ENCODE measurements at places on chromosomes 2 and 18.

DNA sequence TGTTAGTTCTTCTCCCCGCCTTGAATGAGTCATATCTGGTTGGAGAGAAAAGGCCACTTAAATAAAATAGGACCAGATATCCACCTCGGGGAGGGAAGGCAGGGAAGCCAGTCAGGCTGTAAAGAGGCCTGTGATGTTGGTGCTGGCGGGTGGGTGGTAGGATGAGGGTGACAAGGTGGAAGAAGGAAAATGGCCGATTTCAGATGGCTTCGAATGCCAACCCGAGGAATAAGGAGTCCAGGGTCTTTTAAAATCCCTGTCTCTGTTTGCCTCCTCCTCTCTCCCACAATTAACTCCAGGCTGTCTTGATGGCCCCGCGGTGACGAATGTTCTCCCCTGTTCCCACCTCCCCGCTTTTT lies 41.5 kb downstream of the CELF4 start:
- no peak for DNase-seq

DNA sequence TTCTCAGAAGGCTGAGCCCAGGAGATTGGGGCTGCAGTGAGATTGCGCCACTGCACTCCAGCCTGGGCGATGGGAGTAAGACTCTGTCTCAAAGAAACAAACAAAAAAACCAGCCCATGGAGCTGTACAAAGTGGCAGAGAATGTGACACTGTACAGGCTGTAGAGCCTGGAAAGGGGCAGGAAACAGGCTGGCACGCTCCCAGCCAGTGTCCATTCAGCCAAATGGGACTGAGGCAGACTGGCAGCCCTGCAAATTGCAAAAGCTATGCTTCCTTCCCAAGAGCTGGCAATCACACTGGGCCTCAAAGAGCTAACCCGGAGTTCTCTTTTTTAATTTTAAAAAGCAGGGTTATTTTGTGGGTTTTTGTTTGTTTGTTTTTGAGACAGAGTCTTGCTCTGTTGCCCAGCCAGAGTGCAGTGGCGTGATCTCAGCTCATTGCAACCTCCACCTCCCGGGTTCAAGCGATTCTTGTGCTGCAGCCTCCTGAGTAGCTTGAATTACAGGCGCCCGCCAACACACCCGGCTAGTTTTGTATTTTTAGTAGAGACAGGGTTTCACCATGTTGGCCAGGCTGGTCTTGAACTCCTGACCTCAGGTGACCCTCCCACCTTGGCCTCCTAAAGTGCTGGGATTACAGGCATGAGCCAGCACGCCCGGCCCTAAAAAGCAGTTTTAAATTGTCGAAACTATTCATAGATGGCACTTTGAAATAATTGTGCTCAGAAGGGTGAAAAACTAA lies 42.8 kb downstream of the SCRN3 start:
- no peak for DNase-seq

- no peak for DNase-seq
Observed at GRCh38 chr2:223594831-223595230, 7.3 kb downstream of the SCG2 start.

- DNase-seq, result no peak
Observed at GRCh38 chr2:138269765-138270164, 231.8 kb upstream of the SPOPL start.

- DNase-seq, result no peak
Observed at GRCh38 chr2:2646433-2647051, 315.5 kb upstream of the MYT1L start.

GRCh38 chr18:52408800-52409302 lies 68.9 kb downstream of the DCC start:
- no peak for DNase-seq

- DNase-seq, result no peak
Observed at GRCh38 chr2:88036606-88037005, 19.0 kb downstream of the KRCC1 start.

- no peak for DNase-seq
Observed at GRCh38 chr2:219334076-219334475, 1.5 kb upstream of the RESP18 start.

GRCh38 chr2:19360966-19361321 lies 2.5 kb upstream of the OSR1 start:
- no peak for DNase-seq

DNA sequence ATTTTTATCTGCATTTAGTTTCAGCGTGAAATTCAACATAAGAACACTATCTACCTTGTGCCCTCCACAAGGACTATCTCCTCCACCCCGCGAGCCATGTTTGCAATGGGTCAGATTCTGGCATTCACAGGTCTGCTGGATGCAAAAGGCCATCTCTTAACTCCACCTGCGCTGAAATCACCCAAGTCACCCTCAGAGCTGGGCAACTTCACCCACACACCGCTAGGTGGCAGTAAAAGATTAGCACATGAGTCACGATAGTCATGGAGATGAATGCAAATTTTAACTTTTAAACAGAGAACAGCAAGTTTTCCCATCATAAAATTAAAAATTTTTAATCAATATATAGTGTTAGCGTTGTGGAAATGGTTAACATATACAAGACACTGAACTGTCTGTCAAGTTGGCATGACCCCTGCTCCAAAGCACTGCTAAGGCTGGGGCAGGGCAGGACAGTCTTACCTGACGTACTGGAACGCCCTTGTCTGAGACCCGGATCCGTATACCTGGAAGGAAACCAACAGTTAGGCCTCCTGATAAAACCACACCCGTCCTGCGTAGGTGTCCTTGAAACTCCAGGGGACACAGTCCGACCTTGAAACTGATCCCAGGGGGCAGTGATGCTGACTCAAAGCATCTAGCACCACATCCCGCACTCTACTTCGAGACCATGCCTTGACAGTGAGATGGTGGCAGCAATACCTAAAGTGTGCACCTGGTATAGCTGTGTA lies 89.6 kb downstream of the UXS1 start:
- DNase-seq, result no peak

GRCh38 chr2:47373747-47374146 lies 29.2 kb upstream of the MSH2 start:
- no peak for DNase-seq

- DNase-seq, result no peak
Observed at GRCh38 chr2:239507576-239508258, 106.9 kb upstream of the HDAC4 start.

GRCh38 chr18:45320724-45321123 lies 294.6 kb upstream of the SLC14A2 start:
- peak; percentile 44 for DNase-seq

DNA sequence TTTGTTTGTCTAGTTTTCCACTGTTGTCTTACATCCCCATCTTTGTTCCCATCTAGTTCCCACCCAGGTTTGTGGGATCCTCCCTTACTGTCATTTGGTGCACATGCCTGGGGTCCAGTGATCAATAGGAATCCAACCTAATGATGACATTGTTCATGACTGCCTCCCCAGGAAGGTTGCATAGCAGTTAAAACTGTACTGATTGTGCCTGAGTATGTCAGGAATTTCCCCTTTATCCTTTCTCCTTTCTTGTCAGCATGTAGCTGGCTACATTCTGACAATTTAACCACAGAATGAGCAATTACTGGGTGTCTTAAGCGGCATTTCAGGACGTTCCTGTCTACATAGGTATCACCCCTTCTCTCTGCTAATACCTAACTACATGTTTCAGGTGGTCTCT lies 653.0 kb downstream of the CNTNAP5 start:
- DNase-seq, result no peak

- no peak for DNase-seq
Observed at GRCh38 chr2:186755066-186755465, 61.2 kb downstream of the FAM171B start.

- no peak for DNase-seq
Observed at GRCh38 chr2:166270376-166270775, 105.4 kb downstream of the SCN9A start.

DNA sequence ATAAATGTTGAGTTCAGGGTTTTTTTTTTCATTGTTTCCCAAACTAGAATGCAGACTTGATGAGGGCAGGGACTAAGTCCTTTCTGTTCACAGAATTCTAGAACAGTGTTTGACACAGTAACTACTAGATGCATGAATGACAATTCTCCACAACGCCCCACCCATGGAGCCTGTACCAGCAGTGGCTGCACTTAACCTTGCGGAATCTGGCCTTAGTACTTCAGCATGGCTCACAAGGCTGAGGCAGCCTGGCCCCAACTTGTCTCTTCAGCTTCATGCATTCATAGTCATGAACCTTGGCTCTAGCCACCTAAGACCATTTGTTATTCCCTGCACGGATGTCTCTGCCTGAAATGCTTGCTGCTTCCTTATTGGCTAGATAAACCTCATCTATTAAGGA lies 29.5 kb upstream of the MSGN1 start:
- no peak for DNase-seq

GRCh38 chr2:188984680-188985079 lies 10.5 kb downstream of the COL3A1 start:
- no peak for DNase-seq

DNA sequence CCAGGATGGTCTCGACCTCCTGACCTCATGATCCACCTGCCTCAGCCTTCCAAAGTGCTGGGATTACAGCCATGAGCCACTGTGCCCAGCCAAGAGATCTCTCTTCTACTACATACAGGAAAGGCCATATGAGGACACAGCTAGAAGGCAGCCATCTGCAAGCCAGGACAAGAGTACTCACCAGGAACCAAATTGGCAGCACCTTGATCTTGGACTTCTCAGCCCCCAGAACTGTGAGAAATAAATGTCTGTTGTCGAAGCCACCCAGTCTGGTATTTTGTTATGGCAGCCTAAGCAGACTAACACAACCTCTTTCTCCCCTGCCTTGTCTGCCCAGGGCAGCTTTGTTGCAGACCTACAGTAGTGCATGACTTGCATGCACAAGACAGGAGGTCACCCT lies 211.3 kb upstream of the HAAO start:
- DNase-seq, result no peak

DNA sequence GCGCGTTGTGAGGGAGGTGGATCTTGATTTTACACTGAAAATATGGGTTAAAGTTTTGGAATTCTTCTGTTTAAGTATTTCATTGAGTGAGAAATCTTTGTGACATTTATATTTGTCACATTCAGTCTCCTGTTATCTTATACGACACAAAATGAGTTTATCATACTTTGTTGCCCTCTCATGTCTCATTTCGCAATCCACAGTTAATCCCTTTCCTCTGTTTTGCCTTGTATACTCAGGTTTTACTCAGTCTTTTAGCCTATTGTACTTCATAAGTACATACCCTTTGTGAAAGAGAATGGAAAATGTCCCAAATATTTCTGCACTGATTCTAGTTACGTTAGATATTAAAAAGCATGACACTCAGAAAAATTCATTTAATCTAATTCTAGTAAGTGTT lies 142.7 kb downstream of the ATP9B start:
- no peak for DNase-seq

GRCh38 chr18:45571195-45571594 lies 44.1 kb upstream of the SLC14A2 start:
- no peak for DNase-seq

- no peak for DNase-seq
Observed at GRCh38 chr18:48517048-48517447, 21.8 kb upstream of the CTIF start.

GRCh38 chr2:32464431-32464830 lies 107.6 kb downstream of the BIRC6 start:
- no peak for DNase-seq

- no peak for DNase-seq
Observed at GRCh38 chr18:5030636-5031035, 166.4 kb downstream of the AKAIN1 start.

- no peak for DNase-seq
Observed at GRCh38 chr2:201500534-201500933, 49.0 kb downstream of the STRADB start.

DNA sequence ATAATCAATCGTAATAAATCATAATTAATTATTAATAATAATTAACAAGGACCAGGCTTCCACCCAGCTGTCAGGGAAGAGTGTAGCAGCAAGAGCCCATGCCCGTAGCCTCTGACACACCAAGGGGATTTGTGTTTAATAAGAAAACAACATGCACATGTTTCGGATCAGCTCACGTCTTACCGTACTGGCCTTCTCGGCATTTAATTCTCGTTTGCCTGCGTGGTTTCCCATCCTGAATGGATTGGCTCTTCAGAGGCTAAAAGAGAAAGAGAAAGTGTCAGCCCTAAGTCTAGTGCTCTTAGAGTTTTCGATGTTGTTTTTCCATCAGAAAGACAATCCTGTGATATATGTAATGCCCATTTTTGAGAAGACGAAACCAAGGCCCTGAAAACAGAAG lies 27.6 kb downstream of the MBP start:
- DNase-seq, result no peak

- DNase-seq, result no peak
Observed at GRCh38 chr2:106572541-106573450, 85.6 kb downstream of the CD8B2 start.

- DNase-seq, result peak; percentile 95
Observed at GRCh38 chr2:119252186-119253113, 28.8 kb downstream of the STEAP3 start.

DNA sequence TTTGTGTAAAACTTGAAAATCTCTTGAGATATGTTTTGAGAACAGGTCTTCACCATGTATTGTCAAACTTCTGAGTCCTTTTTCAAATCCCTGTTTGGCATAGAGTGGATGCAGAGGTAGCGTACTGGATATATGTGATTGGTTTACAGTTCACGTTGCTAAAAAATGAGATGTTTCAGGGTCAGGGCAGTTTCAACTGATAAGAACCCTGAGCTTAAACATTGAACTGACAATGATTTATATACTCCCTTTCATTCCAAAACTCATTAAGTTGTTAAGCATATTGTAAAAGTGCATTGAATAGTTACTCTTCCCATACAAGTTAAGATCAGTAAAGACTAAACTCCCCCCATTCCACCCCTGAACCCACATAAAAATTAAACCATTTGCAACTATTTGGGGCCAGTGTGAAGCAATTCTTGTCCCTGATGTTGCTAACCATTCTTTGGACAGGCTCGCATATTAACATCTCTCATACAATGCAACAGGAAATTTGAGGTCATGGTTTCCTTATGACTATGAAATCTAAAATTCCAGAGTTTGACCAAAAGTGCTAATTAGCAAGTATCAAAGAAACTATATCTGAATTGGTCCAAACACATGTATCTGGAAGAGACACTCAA lies 470.9 kb upstream of the ACVR2A start:
- no peak for DNase-seq

DNA sequence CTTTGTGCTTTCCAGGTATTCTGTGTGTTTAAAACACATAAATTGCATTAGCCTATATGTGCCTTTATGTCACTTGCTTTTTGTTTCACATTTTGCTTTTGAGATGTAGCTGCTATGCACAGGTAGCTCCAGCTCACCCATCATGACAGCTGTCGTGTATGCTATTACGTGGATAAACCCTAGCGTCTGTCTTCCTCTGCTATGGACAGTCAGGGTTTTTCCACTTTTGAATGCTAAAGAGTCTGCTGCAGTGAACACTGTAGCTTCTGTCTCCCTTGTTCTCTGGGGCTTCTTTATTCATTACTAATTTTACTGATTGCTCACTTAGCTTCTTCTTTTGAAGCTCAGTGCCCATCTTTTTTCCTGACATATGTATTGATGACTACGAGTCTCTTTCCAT lies 24.7 kb upstream of the MBP start:
- DNase-seq, result no peak

GRCh38 chr18:60809937-60810336 lies 437.4 kb upstream of the MC4R start:
- no peak for DNase-seq

- no peak for DNase-seq
Observed at GRCh38 chr2:71299507-71299906, 32.1 kb upstream of the ZNF638 start.

- DNase-seq, result no peak
Observed at GRCh38 chr2:195318440-195319111, 338.4 kb upstream of the SLC39A10 start.

- no peak for DNase-seq
Observed at GRCh38 chr2:128028668-128029054, 802 bp upstream of the SAP130 start.

All from AG09309 (cell line).